ENCODE measurements at places on chromosomes 1 and 21.

GRCh38 chr1:148264374-148265276 is 112.5 kb upstream of the NBPF11 start:
- no peak for DNase-seq

- DNase-seq, result no peak
These were observed 500 bp upstream of the DOCK7 start for GRCh38 chr1:62688687-62689085.

DNA sequence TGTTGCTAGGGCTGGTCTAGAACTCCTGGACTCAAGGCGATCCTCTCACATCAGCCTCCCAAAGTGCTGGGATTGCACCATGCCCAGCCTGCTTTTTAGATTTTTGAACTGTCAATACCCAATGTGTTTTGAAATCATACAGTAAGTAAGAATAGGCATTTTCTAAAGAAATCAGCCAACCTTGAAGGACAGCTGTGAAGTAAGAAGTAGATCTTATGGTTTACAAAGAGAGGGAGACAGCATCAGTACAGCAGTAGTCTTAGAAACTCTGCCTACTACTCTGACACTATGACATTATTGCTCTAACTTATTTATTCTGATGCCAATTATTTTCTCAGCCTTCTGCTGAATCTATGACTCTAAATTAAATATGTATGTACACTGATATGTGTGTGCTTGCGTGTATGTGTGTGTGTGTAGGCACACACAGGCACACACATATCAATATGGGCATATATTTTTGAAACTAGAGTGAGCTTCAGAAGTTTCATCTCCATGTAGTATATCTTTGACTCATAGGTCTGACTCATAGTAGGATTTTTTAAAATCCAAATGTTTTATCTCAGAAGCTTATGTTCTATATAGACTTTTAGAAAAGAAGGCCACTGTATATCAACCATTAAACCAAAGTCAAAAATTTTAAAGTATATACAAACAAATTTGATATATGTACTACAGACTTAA is 140.4 kb downstream of the COL24A1 start:
- no peak for DNase-seq

DNA sequence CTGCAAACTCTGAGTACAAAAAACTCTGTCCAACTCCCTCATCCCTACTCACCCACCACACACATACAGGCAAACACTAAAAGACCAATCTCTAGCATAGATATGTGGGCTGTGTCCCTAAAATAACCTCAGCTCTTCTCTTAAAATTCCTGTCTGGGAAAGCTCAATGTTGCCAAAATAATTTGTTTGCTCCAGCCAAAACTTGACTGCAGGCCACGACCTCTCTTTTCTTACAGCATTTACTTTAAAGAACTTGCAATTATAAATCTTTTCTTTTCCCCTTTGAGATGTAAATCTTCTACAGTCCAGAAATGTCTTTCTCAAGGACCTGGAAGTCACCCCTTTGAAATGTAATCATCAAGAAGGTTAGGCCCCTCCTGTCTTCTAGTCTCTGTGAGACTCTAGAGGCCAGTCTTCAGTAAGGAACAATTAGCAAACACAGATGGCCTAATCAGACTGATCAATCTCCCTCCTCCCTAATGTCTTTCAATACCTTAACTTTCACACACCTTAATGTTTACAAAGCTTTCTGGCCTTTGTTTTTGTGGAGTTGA is 483.6 kb upstream of the RGS18 start:
- no peak for DNase-seq

- DNase-seq, result no peak
These were observed 3.0 kb upstream of the PGM1 start for GRCh38 chr1:63590166-63590560.

- no peak for DNase-seq
These were observed 107.5 kb upstream of the SIM2 start for GRCh38 chr21:36591326-36591970.

DNA sequence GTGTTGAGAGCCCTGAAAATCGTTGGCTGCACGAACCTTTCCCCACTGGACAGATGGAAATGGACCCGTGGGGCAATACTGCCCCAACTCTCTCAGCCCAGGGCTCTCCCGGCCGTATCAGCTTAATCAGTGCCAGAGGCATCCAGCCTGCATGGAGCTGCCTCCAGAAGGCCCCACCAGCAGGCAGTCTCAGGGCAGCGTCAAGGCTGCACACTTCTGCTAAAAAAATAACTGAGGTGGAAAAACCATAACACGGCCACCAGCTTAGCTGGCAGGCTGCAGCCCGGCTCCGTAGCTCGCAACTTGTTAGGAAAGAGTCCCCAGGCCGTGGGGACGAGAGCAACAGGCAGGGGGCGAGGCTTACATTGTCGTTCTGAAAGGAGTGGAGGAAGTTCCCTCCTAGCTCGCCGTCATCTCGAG is 27.9 kb downstream of the MRPL37 start:
- DNase-seq, result no peak
